Activated naive CD8-positive, alpha-beta T cell treated with anti-CD3 and anti-CD28 coated beads, Interleukin-2, amount 50 U/mL, for 24 hours (primary cell): ENCODE measurements at places on chromosomes 7 and 10.
A peak's percentile ranks its signal among the peaks of the same experiment; 100 is the strongest.

- H3K27me3 ChIP-seq, result no peaks in the 10 kb centered on the region
- peak overlapping the region; percentile 73 for H3K27ac ChIP-seq
- peaks cover 12% of the 10 kb centered on the region for H3K36me3 ChIP-seq
- no peak for DNase-seq
Measured at GRCh38 chr10:50501924-50502452, 121.8 kb downstream of the SGMS1 start.

DNA sequence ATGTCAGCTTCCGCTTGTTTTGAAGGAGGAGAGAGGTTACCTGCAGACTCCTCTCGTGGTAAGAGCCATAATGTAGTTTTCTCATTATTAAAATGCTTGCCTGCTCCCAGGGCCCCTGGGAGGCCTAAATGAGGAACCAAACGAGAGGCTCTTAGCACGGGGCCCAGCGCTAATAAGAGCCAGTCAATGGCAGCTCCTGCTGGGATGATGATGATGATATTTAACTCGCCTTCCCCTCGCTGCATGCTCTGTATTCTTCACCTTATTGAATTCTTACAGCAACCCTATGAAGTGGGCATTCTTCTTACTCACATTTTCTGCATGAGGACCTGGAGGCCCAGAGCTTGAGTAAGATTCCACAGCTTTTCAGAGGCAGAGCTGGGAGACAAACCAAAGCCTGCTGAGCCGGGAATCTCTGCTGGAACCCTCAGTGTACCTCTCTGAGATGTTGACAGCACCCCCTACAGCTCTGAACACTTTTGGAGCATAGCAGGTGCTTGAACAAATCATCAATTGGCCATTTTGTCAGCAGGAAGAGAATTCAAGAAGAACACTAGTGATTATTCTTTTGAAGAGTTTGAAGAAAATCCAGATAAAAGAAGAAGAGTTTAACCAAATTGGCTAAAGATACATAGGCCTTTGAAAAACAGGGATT, 93.1 kb upstream of the HABP2 start:
- H3K27ac ChIP-seq, result no peak overlapping the region
- H3K27me3 ChIP-seq, result peaks cover 14% of the 10 kb centered on the region
- H3K4me1 ChIP-seq, result no peaks in the 10 kb centered on the region
- DNase-seq, result no peak
- no peak overlapping the region for H3K4me3 ChIP-seq

GRCh38 chr7:69433081-69433480, 165.2 kb upstream of the AUTS2 start:
- peaks cover 15% of the 10 kb centered on the region for H3K27me3 ChIP-seq
- peaks cover 3% of the 10 kb centered on the region for H3K36me3 ChIP-seq
- peaks cover 5% of the 10 kb centered on the region for H3K4me1 ChIP-seq
- no peak overlapping the region for H3K4me3 ChIP-seq
- DNase-seq, result no peak

- no peaks in the 10 kb centered on the region for H3K27me3 ChIP-seq
- peak overlapping the region; percentile 68 for H3K4me3 ChIP-seq
- H3K27ac ChIP-seq, result peak overlapping the region; percentile 72
- H3K36me3 ChIP-seq, result peaks cover 15% of the 10 kb centered on the region
Measured at GRCh38 chr7:149871576-149871975, 2.2 kb upstream of the ATP6V0E2 start.

- H3K4me1 ChIP-seq, result peaks cover 6% of the 10 kb centered on the region
- no peak overlapping the region for H3K27ac ChIP-seq
- H3K27me3 ChIP-seq, result peaks cover 4% of the 10 kb centered on the region
- H3K4me3 ChIP-seq, result no peak overlapping the region
Measured at GRCh38 chr7:138228769-138229168, 152.5 kb downstream of the AKR1D1 start.

GRCh38 chr7:35697414-35698175, 2.7 kb upstream of the HERPUD2 start:
- peaks cover 5% of the 10 kb centered on the region for H3K36me3 ChIP-seq
- H3K4me3 ChIP-seq, result no peak overlapping the region
- H3K27me3 ChIP-seq, result no peaks in the 10 kb centered on the region
- H3K4me1 ChIP-seq, result peaks cover 56% of the 10 kb centered on the region

GRCh38 chr10:19629567-19629966, 186.7 kb upstream of the PLXDC2 start:
- H3K27ac ChIP-seq, result no peak overlapping the region
- H3K36me3 ChIP-seq, result no peaks in the 10 kb centered on the region
- DNase-seq, result no peak
- no peaks in the 10 kb centered on the region for H3K4me1 ChIP-seq

GRCh38 chr10:61973169-61973568, 71.7 kb downstream of the ARID5B start:
- no peaks in the 10 kb centered on the region for H3K27me3 ChIP-seq
- peaks cover 54% of the 10 kb centered on the region for H3K4me1 ChIP-seq
- no peak overlapping the region for H3K27ac ChIP-seq
- no peak for DNase-seq

- DNase-seq, result no peak
- no peaks in the 10 kb centered on the region for H3K27me3 ChIP-seq
- H3K27ac ChIP-seq, result no peak overlapping the region
- no peak overlapping the region for H3K4me3 ChIP-seq
Measured at GRCh38 chr7:44563171-44563679, 10.5 kb downstream of the DDX56 start.

DNA sequence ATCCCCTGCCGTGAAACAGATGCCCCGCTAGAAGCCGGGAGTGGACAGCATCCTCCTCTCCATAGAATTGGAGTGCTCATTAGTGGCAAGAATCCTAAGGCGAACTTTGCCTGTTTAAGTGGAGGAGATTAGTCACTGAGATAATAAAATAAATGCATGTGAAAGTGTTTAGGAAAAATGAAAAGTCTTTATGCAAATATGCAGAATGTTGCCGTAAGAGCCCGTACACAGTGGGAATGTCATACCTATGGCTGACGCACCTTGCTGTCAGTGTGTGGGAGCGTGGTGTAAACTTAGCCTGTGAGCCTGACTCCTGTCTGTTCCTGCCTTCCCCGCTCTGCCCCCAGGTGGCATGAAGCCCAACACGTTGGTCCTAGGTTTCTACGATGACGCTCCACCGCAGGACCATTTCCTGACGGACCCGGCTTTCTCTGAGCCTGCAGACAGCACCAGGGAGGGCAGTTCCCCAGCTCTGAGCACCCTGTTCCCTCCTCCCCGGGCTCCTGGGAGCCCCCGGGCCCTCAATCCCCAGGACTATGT, 1.7 kb upstream of the TRIP6 start:
- DNase-seq, result no peak
- no peak overlapping the region for H3K4me3 ChIP-seq
- peaks cover 15% of the 10 kb centered on the region for H3K36me3 ChIP-seq
- no peak overlapping the region for H3K27ac ChIP-seq
- no peaks in the 10 kb centered on the region for H3K27me3 ChIP-seq

DNA sequence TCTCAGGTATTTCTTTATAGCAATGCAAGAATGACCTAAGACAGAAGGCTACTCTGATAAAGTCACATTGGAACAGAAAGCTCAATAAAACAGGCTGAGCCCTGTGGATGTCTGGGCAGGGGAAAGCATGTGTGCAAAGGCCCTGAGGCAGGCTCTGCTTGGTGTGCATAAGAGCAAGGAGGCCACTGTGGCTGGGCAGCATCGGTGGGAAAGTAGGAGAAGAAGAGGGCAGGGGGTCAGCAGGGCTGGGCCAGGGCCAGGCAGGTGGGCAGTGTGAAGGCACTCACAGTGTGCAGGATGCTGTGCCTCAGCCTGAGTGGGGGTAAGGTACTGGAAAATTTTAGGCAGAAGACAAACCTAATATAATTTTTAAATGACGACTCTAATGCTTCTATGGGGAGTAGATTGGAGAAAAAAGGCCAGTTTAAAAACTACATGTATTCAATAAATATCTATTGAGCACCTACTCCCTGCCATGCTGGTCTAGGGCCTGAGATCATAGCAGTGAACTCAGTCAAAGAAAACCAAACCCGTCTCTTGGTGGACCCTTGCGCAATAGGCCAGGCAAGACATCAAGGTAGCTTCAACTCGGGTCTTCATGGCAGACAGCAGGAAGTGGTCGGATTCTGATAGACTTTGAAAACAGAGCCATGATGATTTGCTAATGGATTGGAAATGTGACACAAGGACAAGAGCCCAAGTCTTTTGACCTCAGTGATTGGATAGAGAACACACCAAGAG, 572.3 kb downstream of the TCERG1L start:
- H3K4me1 ChIP-seq, result no peaks in the 10 kb centered on the region
- H3K36me3 ChIP-seq, result no peaks in the 10 kb centered on the region
- no peak overlapping the region for H3K4me3 ChIP-seq

- DNase-seq, result no peak
- H3K4me3 ChIP-seq, result no peak overlapping the region
- H3K27me3 ChIP-seq, result no peaks in the 10 kb centered on the region
- no peaks in the 10 kb centered on the region for H3K4me1 ChIP-seq
Measured at GRCh38 chr7:46215987-46216567, 295.0 kb upstream of the IGFBP3 start.

GRCh38 chr7:148697256-148698006, 1.3 kb upstream of the CUL1 start:
- peak; percentile 66 for DNase-seq
- H3K4me3 ChIP-seq, result peak overlapping the region; percentile 87
- peak overlapping the region; percentile 99 for H3K27ac ChIP-seq

DNA sequence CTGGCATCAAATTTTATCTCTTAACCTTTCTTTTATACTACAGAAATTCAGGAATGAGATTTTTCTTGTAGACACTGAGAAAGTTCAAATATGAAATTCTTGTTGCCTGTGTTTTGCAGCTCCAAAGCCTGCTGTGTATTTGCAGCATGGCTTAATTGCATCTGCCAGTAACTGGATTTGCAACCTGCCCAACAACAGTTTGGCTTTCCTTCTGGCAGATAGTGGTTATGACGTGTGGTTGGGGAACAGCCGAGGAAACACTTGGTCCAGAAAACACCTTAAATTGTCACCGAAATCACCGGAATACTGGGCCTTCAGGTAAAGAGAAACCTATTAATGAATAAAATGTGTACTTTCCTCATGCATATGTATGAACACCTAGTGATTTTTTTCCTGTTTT, 24.8 kb downstream of the LIPK start:
- H3K27ac ChIP-seq, result no peak overlapping the region
- no peaks in the 10 kb centered on the region for H3K36me3 ChIP-seq
- peaks cover 3% of the 10 kb centered on the region for H3K4me1 ChIP-seq
- no peak for DNase-seq
- no peak overlapping the region for H3K4me3 ChIP-seq

DNA sequence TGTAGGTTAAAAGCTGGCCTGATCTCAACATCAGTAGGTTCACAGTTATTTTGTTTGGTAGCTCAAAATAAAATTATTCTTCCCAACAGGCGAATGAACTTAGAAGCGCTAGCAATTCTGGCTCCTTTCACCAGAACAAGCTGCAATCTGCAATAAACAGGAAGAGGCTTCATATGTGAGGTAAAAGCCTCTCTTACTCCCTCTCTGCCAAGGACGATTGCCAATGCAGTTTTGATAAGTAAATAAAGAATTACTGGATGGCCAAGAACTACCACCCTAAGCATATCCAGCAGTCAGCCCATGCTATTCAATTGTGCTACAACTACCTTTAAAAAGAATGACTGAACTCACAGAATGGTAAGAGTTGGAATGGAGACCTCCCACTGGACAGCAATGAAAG, 150.0 kb upstream of the LAMB4 start:
- H3K4me3 ChIP-seq, result no peak overlapping the region
- peaks cover 5% of the 10 kb centered on the region for H3K27me3 ChIP-seq
- DNase-seq, result no peak

- peaks cover 4% of the 10 kb centered on the region for H3K4me1 ChIP-seq
- H3K27me3 ChIP-seq, result peaks cover 10% of the 10 kb centered on the region
- no peak overlapping the region for H3K4me3 ChIP-seq
Measured at GRCh38 chr10:10600004-10600403, 417.7 kb upstream of the CELF2 start.

GRCh38 chr10:33661580-33662336, 327.3 kb upstream of the NRP1 start:
- no peaks in the 10 kb centered on the region for H3K36me3 ChIP-seq
- H3K27me3 ChIP-seq, result peaks cover 15% of the 10 kb centered on the region
- DNase-seq, result no peak
- peaks cover 5% of the 10 kb centered on the region for H3K4me1 ChIP-seq
- H3K4me3 ChIP-seq, result no peak overlapping the region

- no peak for DNase-seq
- no peaks in the 10 kb centered on the region for H3K27me3 ChIP-seq
- no peaks in the 10 kb centered on the region for H3K4me1 ChIP-seq
- H3K27ac ChIP-seq, result no peak overlapping the region
Measured at GRCh38 chr7:113775401-113775800, 143.4 kb downstream of the PPP1R3A start.

DNA sequence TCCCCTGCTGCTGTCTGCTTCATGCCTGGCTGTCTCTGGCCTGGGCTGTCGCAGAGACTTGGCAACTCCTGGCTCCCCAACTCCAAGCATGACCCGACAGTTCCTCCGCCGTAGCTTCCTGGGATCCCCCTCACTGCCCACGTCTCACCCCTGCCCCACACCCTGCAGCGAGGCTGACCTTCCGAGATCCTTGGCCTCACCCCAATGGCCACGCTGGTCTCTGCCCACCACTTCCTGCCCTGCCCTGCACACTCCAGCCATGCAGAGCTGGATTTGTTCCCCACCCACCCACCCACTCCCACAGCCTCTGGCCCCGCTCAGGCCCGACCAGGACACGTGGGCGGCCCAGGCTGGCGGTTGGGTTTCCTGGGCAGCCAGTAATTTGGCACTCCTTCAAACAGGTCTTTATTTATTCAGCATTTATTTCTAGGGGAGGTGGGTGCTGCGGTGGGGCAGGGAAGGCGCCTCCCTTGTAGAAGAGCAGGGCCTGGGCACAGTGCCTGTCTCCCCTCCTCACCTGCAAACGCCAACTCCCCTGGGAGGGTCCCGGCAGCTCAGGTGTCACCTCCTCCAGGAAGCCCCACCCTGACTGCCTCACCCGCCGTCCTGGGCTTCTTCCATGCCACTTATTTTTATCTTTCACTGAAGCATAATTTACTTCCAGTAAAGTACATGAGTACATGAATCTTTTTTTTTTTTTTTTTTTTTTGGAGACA, 25.5 kb downstream of the GTF2IRD1 start:
- H3K36me3 ChIP-seq, result no peaks in the 10 kb centered on the region
- H3K4me3 ChIP-seq, result no peak overlapping the region
- DNase-seq, result no peak
- peaks cover 3% of the 10 kb centered on the region for H3K4me1 ChIP-seq
- H3K27me3 ChIP-seq, result peaks cover 19% of the 10 kb centered on the region
- no peak overlapping the region for H3K27ac ChIP-seq

DNA sequence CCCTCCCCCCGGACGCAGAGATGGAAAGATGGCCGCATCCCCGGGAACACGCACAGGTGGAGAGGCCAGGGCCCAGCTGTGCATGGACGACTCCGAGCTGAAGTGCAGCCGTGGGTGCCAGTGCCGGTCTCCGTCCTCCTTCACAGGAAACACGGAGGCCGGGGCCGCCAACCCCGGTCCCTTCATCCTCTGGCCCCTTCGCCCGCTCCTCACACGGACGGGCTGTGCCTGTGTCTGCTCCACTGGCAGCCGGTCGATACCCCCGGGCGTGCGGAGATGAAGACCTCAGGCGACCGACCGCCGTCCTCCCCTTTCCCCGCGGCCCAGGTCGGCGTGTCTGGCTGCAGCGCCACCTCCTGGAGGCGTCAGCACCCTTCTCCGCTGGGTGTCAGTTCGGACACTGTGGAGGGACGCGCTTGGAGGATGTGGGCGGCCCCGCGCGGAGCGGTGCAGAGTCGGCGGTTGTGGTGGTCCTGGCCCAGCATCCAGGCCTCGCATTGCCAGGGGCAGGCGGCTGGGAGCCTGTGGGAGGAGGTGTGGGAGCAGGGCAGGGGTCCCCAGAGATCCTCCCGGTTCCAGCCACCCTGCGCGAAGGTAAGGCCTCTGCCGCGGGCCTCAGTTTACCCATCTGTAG, 9.9 kb downstream of the ZNF511 start:
- peak; percentile 79 for DNase-seq
- H3K27ac ChIP-seq, result no peak overlapping the region
- peaks cover 14% of the 10 kb centered on the region for H3K27me3 ChIP-seq
- H3K4me3 ChIP-seq, result peak overlapping the region; percentile 34
